ENCODE measurements at places on chromosomes 16 and 17. TPM values are rescaled to one million over a fixed set of nuclear protein-coding genes. Genes with fewer than 3 reads are reported as not detected.

GRCh38 chr16:21263640-21264570 lies 14.2 kb downstream of the CRYM start:
- no peak for DNase-seq

GRCh38 chr17:30586818-30587595 lies 109.8 kb downstream of the GOSR1 start:
- DNase-seq: no peak

The RSKR gene
- 9.0 TPM for total RNA-seq

The HLF gene
- total RNA-seq: 50.3 TPM

The CARD14 gene
- 3.9 TPM for total RNA-seq

DNA sequence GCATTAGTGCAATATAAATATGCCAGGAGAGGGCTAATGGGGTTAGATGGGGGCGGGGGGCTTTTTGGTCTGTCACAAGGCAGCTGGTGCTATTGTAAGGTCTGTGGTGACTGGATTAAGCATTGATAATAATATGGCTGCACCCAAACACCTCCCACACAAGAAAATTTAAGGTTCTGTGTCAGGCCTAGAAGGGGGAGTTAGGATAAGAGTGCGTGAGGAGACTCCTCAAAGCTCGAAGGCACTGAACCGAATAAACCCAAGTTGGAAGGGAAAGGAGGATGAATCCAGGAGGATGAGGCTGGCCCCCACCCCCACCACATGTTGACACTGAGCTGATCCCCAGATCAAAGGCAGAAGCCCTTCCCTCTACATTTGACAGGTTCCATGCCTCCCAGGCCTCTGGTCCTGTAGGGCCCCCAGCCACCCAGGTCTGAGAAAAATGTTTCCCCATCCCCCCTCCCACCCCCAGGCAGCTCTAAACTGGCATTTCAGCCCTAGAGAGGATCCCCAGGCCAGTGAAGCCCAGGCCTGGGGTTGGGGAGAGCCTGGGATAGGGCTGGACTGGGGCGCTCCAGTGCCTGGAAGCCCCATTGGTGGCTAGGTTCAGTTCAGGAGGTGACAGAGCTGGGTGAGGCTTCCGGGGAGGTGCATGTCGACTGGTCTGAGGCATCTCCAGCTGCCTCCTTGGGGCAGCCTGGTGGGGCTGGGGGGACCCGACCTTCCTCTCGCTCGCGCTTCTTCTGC lies 1.7 kb downstream of the HOXB1 start:
- DNase-seq: no peak

The DNASE1L2 gene
- 1.5 TPM for total RNA-seq

The CBFA2T3 gene
- 3.8 TPM for total RNA-seq

DNA sequence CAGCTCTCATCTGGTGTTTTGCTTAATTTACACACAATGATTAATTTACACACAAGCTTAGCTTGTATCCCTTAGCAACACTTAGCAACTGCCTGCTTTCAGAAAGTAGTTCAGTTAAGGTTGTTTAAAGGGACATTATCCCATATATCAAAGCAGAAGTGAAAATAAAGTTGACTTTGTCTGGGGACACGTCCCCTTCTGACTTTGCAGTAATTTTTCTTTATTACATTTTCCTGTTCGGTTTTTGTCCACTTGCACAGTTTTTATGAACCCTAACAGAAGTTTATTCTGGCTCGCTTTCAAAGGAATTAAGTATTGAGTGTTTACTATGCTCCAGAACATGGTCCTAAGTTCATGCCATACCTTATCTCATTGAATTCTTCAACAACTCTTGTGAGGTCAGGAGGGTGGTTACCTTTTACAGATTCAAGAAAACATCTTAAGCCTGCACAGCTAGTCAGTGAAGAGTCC lies 41.5 kb downstream of the ARHGAP44 start:
- no peak for DNase-seq

- no peak for DNase-seq
Observed at GRCh38 chr17:30530346-30531025, 53.3 kb downstream of the GOSR1 start.

GRCh38 chr17:66675991-66676371 lies 158.9 kb upstream of the CACNG5 start:
- DNase-seq: peak; percentile 2

DNA sequence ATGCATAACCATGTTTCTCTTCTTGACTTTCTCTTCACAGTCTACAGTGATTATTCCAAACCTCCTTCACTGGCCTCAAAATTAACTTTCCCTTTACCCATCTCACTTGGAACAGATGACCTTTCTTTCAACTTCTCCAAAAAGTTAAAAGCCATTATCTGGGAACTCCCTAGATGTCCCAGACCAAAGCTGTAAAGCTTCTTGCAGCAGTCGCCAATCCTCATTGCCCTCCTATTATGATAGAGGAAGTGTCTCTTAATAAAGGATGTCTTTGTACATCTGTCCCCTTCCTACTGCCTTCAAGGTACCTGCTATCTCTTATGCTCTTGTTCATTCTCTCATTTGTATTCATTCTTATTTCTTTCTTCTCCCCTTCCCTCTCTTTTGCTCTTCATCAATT lies 127.5 kb downstream of the MRTFB start:
- no peak for DNase-seq

DNA sequence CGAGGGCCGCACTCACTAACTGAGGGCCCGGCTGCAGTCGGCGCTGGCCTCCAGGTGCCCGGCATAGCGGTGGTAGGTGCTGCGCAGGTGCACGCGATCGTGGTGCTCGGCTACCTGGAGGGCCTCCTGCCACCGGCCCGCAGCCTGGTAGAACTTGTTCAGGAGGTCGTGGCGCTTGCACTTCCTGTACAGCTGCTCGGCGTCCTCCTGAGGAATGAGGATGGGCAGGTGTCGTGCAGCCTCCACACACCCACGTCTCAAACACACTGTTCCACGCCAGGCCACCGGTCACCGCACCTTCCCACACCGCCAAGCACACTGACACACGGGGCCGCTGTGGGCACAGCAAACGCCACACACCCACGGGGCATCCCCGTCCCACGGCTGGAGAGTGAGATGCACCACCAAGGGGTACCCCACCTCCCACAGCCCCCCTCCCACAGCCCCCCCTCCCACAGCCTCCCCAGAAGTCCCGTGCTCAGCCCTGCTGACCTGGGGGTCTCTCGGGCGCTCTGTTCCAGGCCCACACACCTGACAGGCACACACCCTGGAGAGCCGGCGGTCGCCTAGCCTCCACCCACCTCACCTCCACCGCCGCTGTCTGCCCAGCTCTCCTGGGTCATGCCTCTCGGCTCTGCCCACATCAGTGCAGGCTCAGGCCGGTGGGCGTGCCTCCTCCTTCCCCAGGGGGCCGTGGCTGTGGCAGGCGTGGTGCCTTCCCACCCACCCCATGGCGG lies 7.4 kb upstream of the TMEM204 start:
- no peak for DNase-seq

DNA sequence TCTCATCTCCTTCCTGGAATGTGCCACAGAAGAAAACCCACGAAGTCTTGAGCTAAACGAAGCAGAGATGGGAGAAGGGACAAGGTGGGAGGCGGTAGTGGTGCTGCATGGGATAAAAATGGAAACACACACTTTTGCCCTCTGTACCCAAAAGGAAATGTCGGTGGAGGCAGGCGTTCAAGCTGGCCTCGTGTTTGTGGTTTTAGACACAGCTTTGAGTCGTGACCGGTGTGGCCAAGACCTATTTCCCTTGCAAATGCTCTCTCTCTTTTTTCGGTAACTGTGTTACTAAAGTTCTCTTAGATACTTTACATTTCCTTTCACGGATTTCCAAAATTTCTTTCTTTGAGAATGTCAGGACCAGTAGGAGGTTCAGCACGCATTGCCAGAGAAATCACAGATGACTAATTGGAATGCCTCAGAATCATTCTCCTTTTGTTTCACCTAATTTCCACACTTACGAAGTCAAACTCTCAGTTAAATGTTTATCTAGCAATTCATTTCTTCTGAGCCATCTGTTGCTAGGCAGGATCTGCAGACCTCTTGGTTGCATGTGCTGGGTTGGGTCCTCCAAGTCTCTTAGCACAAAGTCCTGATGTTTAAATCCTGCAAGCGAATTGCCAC lies 412.3 kb downstream of the MAF start:
- no peak for DNase-seq

- DNase-seq: no peak
Observed at GRCh38 chr17:44653954-44654353, 2.3 kb upstream of the MEIOC start.

GRCh38 chr17:64634218-64634617 lies 27.9 kb downstream of the SMURF2 start:
- DNase-seq: no peak

- DNase-seq: no peak
Observed at GRCh38 chr17:79547586-79547985, 63.3 kb downstream of the RBFOX3 start.

- DNase-seq: peak; percentile 68
Observed at GRCh38 chr17:50949989-50950877, 84.1 kb upstream of the TOB1 start.

- no peak for DNase-seq
Observed at GRCh38 chr17:67096609-67097008, 52.3 kb downstream of the CACNG1 start.
